ENCODE measurements at places on chromosomes 1 and 21. TPM values are rescaled to one million over a fixed set of nuclear protein-coding genes. Genes with fewer than 3 reads are reported as not detected.

RCC2 gene
- 159 TPM for total RNA-seq

TRIM58 gene
- total RNA-seq, result 0.91 TPM

MANEAL gene
- 1.4 TPM for total RNA-seq

KHDC4 gene
- 70.1 TPM for total RNA-seq

ZNF648 gene
- total RNA-seq, result 0.23 TPM

MTFR1L gene
- total RNA-seq, result 76.6 TPM

GPR37L1 gene
- total RNA-seq, result 0.07 TPM

ARHGAP30 gene
- 1.4 TPM for total RNA-seq

SLC37A1 gene
- total RNA-seq, result 15.9 TPM

SLC45A1 gene
- total RNA-seq, result 4.9 TPM

SH2D2A gene
- total RNA-seq, result 0.58 TPM

CTSK gene
- total RNA-seq, result 27.5 TPM

S100A7 gene
- not detected for total RNA-seq

SPRR5 gene
- not detected for total RNA-seq

MEAF6 gene
- total RNA-seq, result 58.4 TPM

DIO1 gene
- total RNA-seq, result not detected

SFN gene
- 2.7 TPM for total RNA-seq

RGS1 gene
- not detected for total RNA-seq

CFHR1 gene
- 0.45 TPM for total RNA-seq

CLCA1 gene
- total RNA-seq, result not detected

PPP1R8 gene
- total RNA-seq, result 43.5 TPM

LRRC3 gene
- total RNA-seq, result 11.8 TPM

OR2T6 gene
- total RNA-seq, result not detected

CHI3L2 gene
- not detected for total RNA-seq

LMX1A gene
- not detected for total RNA-seq

MIGA1 gene
- 18.9 TPM for total RNA-seq

RAB13 gene
- total RNA-seq, result 87.7 TPM

ISG20L2 gene
- 41.9 TPM for total RNA-seq

SEMA4A gene
- total RNA-seq, result 19.8 TPM

CRP gene
- not detected for total RNA-seq

MIXL1 gene
- 3.4 TPM for total RNA-seq

UBL4B gene
- total RNA-seq, result 11.7 TPM

ABCG1 gene
- 4.4 TPM for total RNA-seq

WNT4 gene
- total RNA-seq, result 38.7 TPM

CCDC190 gene
- total RNA-seq, result 0.13 TPM

SHE gene
- total RNA-seq, result 0.47 TPM

MYOC gene
- 0.29 TPM for total RNA-seq

SDHB gene
- total RNA-seq, result 43.3 TPM

CDA gene
- 0.64 TPM for total RNA-seq

SYTL1 gene
- 41.0 TPM for total RNA-seq

CD1C gene
- not detected for total RNA-seq

OR2T2 gene
- total RNA-seq, result not detected
